Osteoblast (primary cell): ENCODE measurements at places on chromosomes 11 and 22. TPM values are rescaled to one million over a fixed set of nuclear protein-coding genes. Genes with fewer than 3 reads are reported as not detected.

The KCNQ1OT1 gene
- 5.1 and 6.2 TPM in 2 replicates for total RNA-seq

DNA sequence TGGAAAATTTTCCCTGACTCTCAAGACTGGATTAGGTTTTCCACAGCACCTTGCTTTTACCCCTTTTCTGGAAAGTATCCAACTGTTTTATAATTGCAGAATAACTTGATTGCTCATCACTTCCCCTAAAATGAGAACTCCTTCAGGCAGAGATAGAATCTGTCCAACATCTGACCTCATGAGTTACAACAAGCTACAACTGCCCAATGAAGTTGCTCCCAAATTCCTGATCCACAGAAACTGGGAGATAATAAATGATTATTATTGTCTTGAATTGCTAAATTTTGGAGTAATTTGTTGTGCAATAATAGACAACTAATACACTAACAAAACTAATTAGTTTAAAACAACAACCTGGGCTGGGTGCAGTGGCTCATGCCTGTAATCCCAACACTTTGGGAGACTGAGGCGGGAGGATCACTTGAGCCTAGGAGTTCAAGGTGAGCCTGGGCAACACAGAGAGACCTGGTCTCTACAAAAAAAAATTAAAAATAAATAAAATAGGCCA is 10.0 kb upstream of the CCDC83 start:
- peak; percentile 41 for DNase-seq
- H3K27ac ChIP-seq, result no peak overlapping the region
- H3K36me3 ChIP-seq, result no peaks in the 10 kb centered on the region
- H3K4me1 ChIP-seq, result peaks cover 17% of the 10 kb centered on the region
- no peaks in the 10 kb centered on the region for H3K27me3 ChIP-seq

GRCh38 chr22:47630741-47631534 is 868.5 kb downstream of the TBC1D22A start:
- H3K4me3 ChIP-seq, result no peak overlapping the region
- H3K27me3 ChIP-seq, result no peaks in the 10 kb centered on the region
- H3K27ac ChIP-seq, result no peak overlapping the region
- no peaks in the 10 kb centered on the region for H3K4me1 ChIP-seq
- H3K36me3 ChIP-seq, result no peaks in the 10 kb centered on the region

- no peaks in the 10 kb centered on the region for H3K36me3 ChIP-seq
- H3K27me3 ChIP-seq, result no peaks in the 10 kb centered on the region
- H3K4me3 ChIP-seq, result no peak overlapping the region
- H3K4me1 ChIP-seq, result no peaks in the 10 kb centered on the region
- DNase-seq, result peak; percentile 91
- H3K27ac ChIP-seq, result no peak overlapping the region
Measured at GRCh38 chr11:46112961-46113607, 8.2 kb downstream of the PHF21A start.

GRCh38 chr11:74702383-74703007 is 28.7 kb downstream of the CHRDL2 start:
- H3K4me1 ChIP-seq, result peaks cover 8% of the 10 kb centered on the region
- no peak overlapping the region for H3K27ac ChIP-seq
- H3K4me3 ChIP-seq, result no peak overlapping the region

DNA sequence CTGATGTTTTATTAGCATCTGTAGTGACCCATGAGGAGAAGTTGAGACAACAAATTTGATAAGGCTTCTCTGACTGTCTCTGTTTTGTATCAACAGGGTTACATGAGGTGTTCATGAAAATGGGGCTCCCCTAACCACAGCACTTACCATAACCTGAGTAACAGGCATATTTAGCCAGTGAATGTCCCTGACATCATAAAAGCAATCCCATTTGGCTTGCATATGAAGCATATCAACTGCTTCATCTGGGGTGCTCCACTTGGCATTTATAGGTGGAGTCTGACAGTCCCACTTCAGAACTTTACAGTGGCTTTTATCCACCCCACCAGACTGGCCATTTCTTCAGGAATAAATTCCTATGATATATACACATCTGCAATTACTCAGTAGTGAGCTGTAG is 257.6 kb downstream of the LUZP2 start:
- no peaks in the 10 kb centered on the region for H3K36me3 ChIP-seq
- H3K4me3 ChIP-seq, result no peak overlapping the region
- no peaks in the 10 kb centered on the region for H3K27me3 ChIP-seq
- H3K27ac ChIP-seq, result no peak overlapping the region
- H3K4me1 ChIP-seq, result no peaks in the 10 kb centered on the region

DNA sequence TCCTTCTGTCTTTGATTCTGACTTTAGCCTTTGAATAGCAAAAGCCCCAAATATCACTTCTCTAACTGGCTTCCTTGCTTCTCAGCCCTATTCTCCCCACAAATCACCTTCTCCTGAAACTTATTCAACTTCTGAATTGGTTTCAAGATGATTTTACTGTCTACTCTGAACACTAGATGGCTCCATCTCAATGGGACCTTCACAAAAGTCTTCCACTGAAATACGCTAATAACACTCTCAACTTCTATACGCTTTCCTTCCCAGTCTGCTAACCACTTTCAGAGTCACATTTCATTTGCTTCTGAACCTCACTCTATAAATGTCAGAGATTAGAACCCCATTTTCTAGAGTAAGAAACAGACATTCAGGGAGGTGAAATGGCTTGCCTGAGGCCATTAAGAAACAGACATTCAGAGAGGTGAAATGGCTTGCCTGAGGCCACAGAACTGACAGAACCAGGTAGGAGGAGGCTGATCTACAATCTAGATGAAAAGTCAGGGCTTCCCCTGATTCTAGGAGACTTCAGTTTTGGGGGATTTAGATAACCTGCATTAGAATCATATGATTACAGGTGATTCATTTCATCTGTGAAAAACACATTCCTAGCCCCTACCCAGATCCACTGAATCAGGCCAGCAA is 20.6 kb downstream of the MORC2 start:
- DNase-seq, result no peak
- H3K4me1 ChIP-seq, result peaks cover 15% of the 10 kb centered on the region
- no peaks in the 10 kb centered on the region for H3K27me3 ChIP-seq
- H3K36me3 ChIP-seq, result peaks cover 85% of the 10 kb centered on the region

DNA sequence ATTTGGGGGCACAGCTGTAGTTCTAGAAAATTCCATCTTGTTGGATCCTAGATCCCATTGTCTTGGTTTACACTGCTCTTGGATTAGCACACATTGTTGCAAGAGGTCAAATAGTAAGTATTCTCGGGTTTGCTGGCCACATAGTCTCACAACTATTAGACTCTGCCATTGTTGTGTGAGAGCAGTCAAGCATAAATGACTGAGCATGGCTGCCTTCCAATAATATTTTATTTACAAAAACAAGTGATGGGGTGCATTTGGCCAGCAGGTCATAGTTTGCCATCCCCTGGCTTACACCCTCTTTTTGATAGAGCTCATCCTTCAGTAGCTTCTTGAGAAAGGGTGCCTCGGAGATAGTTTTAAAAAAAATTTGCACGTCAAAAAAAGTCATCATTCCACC is 77.9 kb upstream of the ALX4 start:
- H3K27me3 ChIP-seq, result peaks cover 29% of the 10 kb centered on the region
- no peak overlapping the region for H3K27ac ChIP-seq
- no peak overlapping the region for H3K4me3 ChIP-seq
- DNase-seq, result no peak

DNA sequence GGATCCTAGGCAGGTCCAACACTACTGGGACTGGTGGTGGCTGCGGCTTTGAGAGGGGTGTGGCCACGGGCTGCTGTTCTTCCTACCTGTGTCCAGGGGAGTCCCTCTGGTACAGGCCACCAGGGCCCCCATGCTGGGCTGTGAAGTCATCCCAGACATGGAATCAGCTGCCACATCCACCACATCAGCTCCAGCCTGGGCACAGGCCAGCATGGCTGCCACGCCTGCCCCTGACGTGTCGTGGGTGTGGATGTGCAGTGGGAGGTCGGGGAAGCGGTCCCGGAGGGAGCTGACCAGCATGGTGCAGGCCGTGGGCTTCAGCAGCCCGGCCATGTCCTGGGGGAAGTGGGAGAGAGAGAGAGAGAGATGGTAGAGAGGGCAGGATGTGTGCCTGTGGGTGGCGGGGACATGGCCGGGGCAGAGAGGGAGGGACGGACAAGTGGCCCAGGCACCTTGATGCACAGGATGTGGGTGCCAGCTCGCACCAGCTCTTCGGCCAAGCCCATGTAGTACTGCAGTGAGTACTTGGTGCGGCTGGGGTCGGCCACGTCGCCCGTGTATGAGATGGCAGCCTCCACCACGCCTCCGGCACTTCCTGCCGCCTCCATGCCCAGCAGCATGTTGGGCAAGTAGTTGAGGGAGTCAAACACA is 6.2 kb upstream of the LRFN4 start:
- no peaks in the 10 kb centered on the region for H3K27me3 ChIP-seq
- DNase-seq, result peak; percentile 83
- H3K36me3 ChIP-seq, result peaks cover 20% of the 10 kb centered on the region
- no peak overlapping the region for H3K4me3 ChIP-seq
- peaks cover 4% of the 10 kb centered on the region for H3K4me1 ChIP-seq

GRCh38 chr11:113075586-113076095 is 114.4 kb downstream of the NCAM1 start:
- no peaks in the 10 kb centered on the region for H3K27me3 ChIP-seq
- no peaks in the 10 kb centered on the region for H3K36me3 ChIP-seq
- DNase-seq, result peak; percentile 45
- no peaks in the 10 kb centered on the region for H3K4me1 ChIP-seq
- H3K4me3 ChIP-seq, result no peak overlapping the region
